ENCODE measurements at places on chromosomes 16 and 17. TPM values are rescaled to one million over a fixed set of nuclear protein-coding genes. Genes with fewer than 3 reads are reported as not detected.

DNA sequence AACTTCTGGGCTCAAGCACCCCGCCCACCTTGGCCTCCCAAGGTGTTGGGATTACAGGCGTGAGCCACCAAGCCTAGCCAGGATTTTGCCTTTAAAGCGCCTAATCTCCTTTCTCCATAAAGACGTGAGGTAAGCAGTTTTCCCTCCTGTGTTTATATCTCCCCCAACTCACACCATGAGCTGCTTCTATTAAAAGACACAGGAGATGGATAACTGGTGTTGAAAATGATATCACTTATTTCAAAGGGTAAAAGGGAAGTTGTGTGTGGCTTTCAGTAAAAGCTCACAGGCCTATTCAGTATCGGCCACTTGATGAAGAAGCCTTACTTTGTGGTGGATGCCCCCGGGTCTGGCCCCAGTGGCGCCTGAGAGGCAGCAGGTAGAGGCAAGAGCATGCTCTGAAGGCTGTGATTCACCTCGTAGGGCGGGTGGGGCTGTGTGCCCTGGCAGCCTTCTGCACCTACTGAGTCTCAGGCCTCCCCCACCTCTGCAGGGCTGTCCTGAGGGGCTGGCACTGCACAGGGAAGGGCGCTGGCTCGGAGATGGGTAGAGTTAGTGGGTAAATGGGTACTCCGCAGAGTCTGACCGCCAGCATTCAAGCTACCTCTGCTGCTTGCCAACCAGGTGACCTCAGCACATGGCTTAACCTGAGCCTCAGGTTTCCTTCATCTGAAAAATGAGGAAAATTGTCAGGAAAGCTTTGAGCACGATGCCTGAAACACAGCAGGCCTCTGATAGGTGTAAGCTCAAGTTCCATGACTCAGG lies 146.8 kb downstream of the CLEC16A start:
- DNase-seq, result no peak

GRCh38 chr17:17564896-17565295 lies 26.6 kb downstream of the PEMT start:
- no peak for DNase-seq

- DNase-seq, result no peak
These were observed 1.5 kb downstream of the N4BP1 start for GRCh38 chr16:48608452-48608851.

- no peak for DNase-seq
These were observed 182.2 kb downstream of the BANP start for GRCh38 chr16:88133507-88133843.

The CD300LF gene
- not detected for total RNA-seq

The TAF15 gene
- total RNA-seq, result 46.8 TPM
